HepG2 (cell line): ENCODE measurements at places on chromosomes 4 and X. TPM values are rescaled to one million over a fixed set of nuclear protein-coding genes. Genes with fewer than 3 reads are reported as not detected.

LANCL3 gene
- total RNA-seq = not detected in 2 replicates

DNA sequence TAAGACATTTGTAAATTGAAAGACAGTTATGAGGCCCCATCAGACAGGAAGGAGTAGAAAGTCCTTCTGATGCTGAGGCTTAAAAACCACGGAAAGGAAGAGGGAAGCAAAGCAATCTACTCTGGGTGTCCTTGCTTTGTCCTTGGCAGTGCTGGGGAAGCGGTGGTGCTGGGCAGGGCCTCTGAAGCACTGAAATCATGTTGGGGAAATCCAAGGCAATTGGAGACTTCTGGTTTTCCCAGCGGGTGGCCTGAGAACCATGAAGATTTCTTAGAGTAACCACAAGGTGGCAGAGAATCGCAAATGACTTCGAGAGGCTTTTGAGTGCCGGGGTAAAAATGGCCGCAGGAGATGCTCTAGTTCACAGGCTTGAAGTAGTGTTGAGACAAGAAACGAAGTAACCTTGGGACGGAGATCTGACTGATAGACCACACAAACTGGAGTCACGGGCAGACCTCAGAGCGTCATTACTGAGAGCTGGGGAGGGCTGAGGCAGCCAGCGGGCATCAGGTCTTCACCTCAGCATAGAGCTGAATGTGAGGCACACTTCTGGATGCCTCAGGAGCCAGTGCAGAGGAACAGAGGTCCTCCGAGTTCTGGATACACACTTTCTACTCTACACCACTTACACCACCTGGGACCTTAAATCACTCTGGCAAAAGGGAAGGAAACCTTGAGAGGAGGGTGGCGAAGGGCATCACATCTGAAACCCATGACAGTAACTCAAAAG is 130.7 kb upstream of the GPRIN3 start:
- H3K4me3 ChIP-seq = no peak overlapping the region
- no peak overlapping the region for H3K27ac ChIP-seq
- H3K27me3 ChIP-seq = no peaks in the 10 kb centered on the region

GRCh38 chr4:81757691-81758090 is 286.0 kb upstream of the RASGEF1B start:
- H3K4me3 ChIP-seq = no peak overlapping the region
- DNase-seq = no peak
- no peaks in the 10 kb centered on the region for H3K36me3 ChIP-seq
- H3K27ac ChIP-seq = no peak overlapping the region
- H3K4me1 ChIP-seq = no peaks in the 10 kb centered on the region

- H3K27ac ChIP-seq = no peak overlapping the region
- DNase-seq = no peak
- H3K4me3 ChIP-seq = no peak overlapping the region
Measured at GRCh38 chr4:118981171-118981838, 92.7 kb downstream of the SYNPO2 start.

DNA sequence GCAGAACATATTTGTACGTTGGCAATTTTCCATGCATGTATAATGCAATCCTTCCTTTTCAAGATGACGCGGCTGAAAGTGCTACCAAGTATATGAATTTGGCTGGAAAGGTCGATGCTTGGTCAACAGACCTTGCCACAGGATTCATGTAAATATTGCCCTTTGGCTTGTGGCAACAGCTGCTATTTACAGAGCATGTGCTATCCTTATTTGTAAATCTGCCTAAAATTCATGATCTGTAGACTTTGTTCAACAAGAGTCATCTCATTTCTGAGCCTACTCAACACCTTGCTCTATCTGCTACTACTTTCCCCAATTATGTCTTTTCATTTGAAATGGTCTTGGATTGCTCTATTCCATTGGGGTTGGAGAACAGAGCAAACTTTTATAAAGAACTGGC is 1.9 kb upstream of the SMARCA1 start:
- H3K27ac ChIP-seq = peak overlapping the region; percentile 99
- peak; percentile 89 for DNase-seq
- no peaks in the 10 kb centered on the region for H3K36me3 ChIP-seq
- H3K4me3 ChIP-seq = no peak overlapping the region

GRCh38 chr4:7403001-7403400 is 31.7 kb downstream of the PSAPL1 start:
- H3K27me3 ChIP-seq = peaks cover 9% of the 10 kb centered on the region; the same call in 1 of the 3 replicates
- H3K4me1 ChIP-seq = no peaks in the 10 kb centered on the region
- no peak overlapping the region for H3K27ac ChIP-seq
- H3K36me3 ChIP-seq = no peaks in the 10 kb centered on the region
- no peak overlapping the region for H3K4me3 ChIP-seq

GRCh38 chrX:1226249-1226648 is 13.8 kb upstream of the CRLF2 start:
- H3K27ac ChIP-seq = no peak overlapping the region
- DNase-seq = no peak
- peaks cover 4% of the 10 kb centered on the region; the same call in 1 of the 3 replicates for H3K27me3 ChIP-seq
- H3K4me3 ChIP-seq = no peak overlapping the region
- no peaks in the 10 kb centered on the region for H3K36me3 ChIP-seq
- no peaks in the 10 kb centered on the region for H3K4me1 ChIP-seq

- no peak overlapping the region for H3K27ac ChIP-seq
- no peak for DNase-seq
- no peaks in the 10 kb centered on the region for H3K36me3 ChIP-seq
- no peaks in the 10 kb centered on the region for H3K4me1 ChIP-seq
- no peaks in the 10 kb centered on the region for H3K27me3 ChIP-seq
- no peak overlapping the region for H3K4me3 ChIP-seq
Measured at GRCh38 chrX:1108501-1109445, 103.7 kb downstream of the CRLF2 start.
